ENCODE measurements at places on chromosomes 3 and 15.

- no peak for DNase-seq
These were observed 20.4 kb downstream of the BTBD1 start for GRCh38 chr15:83046558-83047127.

DNA sequence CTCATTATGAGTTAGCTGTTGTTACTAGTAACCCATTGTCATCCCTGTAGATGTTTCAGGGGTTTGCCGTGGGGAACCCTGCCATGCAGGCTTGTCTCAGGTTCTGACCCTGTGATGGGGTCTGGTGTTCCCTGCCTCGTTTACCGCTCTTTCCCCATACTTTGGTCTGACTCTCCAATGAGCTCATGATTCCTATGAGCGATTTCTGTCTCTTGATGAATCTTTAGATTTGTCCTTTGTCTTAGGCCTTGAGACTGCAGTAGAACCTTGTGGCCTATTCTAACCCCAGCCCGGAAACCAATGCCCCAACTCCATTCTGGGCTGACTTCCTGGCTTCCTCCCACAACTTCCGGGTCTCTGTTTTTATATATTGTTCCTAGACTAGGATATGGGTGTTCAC is 11.3 kb upstream of the IQGAP1 start:
- no peak for DNase-seq

DNA sequence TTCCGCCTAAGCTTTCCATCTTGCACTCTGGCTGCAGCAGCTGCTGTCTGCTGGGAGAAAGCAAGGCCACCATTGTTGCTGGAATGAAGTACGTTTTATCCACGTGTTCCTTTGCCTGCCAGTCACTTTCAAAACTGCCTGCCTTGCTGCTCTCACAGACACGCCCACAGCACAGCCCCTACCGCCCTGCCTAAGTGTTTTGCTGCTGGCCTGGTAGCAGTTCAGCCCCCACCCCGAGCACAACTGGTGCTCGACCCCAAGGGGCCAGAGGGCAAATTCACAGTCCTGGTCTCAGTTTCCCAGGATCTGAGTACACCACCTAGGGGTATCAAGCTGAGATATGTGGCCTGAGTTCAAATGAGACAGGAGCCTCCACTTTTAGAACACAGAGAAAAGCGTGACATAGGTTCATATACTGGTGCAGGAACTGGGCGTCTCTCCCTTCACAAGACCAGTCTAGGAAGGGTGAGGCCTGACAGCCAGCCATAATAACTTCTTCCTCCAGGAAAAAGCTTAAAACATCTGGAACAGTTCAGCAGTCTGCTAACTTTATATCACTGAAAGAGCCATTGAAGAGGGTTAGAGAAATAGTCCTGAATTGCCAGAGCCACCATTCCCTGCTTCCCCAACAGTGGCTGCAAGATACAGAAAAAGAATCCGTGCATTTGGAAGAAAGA is 1012.3 kb downstream of the ZPLD1 start:
- no peak for DNase-seq

GRCh38 chr3:133999891-134000685 is 29.6 kb downstream of the SLCO2A1 start:
- DNase-seq, result no peak

- DNase-seq, result peak; percentile 25
These were observed 2.4 kb downstream of the ARHGEF3 start for GRCh38 chr3:56799251-56799882.

DNA sequence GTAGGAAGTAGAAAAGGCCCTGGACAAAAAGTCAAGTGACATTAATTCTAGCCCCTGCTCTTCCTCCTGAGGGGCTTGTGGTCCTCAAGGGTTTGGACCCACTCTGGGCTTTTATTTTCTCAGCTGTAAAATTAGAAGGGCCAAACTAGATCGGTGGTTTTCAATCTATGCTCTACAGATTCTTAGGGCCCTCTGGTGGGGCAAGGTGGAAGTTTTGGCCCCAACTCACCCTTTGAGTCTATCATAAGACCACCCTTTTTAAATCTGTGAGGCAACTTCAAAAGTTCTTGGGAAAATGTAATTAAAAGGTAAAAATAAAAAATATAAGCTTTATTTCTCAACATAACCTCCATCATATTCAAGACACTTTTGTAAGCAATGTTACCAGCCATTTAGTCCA is 25.6 kb upstream of the CFAP161 start:
- DNase-seq, result no peak

GRCh38 chr3:550471-550870 is 353.9 kb downstream of the CHL1 start:
- no peak for DNase-seq

GRCh38 chr3:57165641-57166040 is 488 bp upstream of the IL17RD start:
- DNase-seq, result no peak

DNA sequence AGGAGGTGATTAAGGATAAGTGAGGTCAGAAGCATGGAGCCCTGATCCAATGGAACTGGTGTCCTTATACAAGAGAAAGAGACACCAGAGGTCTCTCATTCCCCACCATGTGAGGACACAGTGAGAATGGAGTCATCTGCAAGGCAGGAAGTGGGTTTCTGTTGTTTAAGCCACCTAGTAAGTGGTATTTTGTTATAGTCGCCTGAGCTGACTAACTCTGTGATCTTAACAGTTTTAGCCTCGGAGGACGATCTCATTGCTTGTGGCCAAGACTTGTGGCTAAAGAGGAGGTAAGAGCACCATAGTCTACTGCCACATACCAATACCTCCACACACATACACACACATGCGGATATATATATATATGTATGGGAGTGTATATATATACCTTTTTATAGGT is 73.8 kb downstream of the MCTP2 start:
- peak; percentile 71 for DNase-seq

DNA sequence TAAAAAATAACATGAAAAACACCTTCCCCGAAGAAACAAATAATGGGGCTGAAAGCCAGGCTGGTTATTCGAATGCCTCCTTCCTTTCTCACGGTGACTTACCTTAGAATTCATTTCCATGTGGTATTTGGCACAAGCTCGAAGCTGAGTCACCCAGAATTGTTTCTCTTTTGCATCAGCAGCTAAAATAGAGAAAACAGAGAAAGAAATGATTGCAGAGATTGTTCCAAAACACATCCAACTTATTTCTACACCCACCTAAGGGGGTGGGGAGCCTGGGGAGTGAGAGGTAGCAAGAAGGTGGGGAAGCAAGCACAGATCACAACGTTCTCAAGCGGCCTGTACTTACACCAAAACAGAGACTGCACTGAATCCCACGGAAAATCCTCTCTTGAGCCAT is 104.7 kb downstream of the OSBPL10 start:
- peak; percentile 50 for DNase-seq

GRCh38 chr3:11482021-11482420 is 161.7 kb downstream of the VGLL4 start:
- DNase-seq, result no peak

GRCh38 chr3:119011528-119011927 is 23.1 kb downstream of the IGSF11 start:
- DNase-seq, result no peak

- no peak for DNase-seq
These were observed 55.8 kb upstream of the SLC6A11 start for GRCh38 chr3:10760199-10760598.

GRCh38 chr15:80615783-80616391 is 79.2 kb upstream of the ABHD17C start:
- DNase-seq, result no peak

- DNase-seq, result no peak
These were observed 2.6 kb upstream of the XYLB start for GRCh38 chr3:38343797-38344594.

GRCh38 chr15:43749690-43750345 is 3.6 kb downstream of the PDIA3 start:
- DNase-seq, result no peak

- no peak for DNase-seq
These were observed 13.3 kb downstream of the HRG start for GRCh38 chr3:186679151-186679550.

GRCh38 chr3:179921500-179921899 is 115.2 kb downstream of the PEX5L start:
- no peak for DNase-seq

GRCh38 chr3:161028555-161029153 is 76.5 kb downstream of the B3GALNT1 start:
- DNase-seq, result no peak
